ENCODE measurements at places on chromosomes 1 and 21.

DNA sequence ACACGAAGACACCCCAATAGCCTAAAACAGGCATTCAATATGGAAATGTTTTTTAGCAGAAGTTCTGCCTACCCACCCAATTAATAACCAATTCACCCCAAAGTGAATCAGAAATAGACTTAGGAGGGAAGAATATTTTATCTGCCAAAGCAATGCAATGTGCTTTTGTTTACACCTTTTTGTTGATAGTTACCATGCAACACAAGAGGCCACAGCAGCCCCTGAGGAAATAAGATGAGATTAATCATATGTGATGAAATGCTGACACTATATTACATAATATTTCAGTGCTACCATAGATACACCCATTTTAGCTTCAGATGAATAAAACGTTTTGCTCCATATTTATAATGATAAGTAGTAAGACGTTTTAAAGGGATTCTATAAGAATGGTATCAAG lies 60.9 kb upstream of the RGS2 start:
- no peak for DNase-seq

- DNase-seq = peak; percentile 19
Observed at GRCh38 chr1:151574575-151575529, 34.7 kb downstream of the TUFT1 start.

- DNase-seq = no peak
Observed at GRCh38 chr1:93031711-93032110, 47.4 kb upstream of the MTF2 start.

DNA sequence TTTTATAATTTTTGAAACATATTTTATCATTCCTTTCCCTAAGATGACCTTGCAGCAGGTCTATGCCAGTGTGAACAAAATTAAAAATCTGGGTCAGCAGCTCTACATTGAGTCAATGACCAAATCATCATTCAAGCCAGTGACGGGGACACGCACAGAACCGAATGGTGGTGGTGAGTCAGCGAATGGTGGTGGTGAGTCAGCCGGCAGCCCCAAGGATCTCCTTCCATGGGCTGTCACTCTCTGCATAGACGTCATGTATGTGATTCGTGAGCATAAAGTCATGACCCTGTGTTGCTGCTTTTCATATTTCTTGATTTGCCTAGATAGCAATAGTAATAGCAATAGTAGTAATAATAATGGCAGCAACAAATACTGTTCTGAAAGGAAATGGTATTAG lies 26.3 kb downstream of the PER3 start:
- DNase-seq = peak; percentile 29

DNA sequence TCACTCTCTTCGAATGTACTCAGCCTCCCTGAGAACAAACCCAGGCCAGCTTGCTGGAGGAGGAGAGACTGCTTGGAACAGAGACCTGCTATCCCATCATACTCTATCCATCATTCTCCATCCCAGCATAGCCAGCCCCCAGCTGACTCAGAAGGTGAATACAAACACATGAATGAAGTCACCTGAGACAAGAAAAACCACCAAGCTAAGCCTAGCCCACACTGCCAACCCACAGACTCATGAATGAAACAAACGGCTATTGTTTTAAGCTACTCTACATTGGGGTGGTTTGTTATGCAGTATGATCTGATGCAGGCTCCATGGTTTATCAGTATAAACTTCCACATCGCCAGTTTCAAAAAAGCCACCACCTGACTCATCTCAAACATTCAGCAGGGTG lies 395.6 kb downstream of the SETD4 start:
- no peak for DNase-seq

GRCh38 chr1:25182629-25183028 lies 49.7 kb downstream of the SYF2 start:
- no peak for DNase-seq

- no peak for DNase-seq
Observed at GRCh38 chr21:31898933-31899630, 26.3 kb downstream of the HUNK start.

GRCh38 chr1:175208773-175209492 lies 16.4 kb upstream of the KIAA0040 start:
- no peak for DNase-seq

DNA sequence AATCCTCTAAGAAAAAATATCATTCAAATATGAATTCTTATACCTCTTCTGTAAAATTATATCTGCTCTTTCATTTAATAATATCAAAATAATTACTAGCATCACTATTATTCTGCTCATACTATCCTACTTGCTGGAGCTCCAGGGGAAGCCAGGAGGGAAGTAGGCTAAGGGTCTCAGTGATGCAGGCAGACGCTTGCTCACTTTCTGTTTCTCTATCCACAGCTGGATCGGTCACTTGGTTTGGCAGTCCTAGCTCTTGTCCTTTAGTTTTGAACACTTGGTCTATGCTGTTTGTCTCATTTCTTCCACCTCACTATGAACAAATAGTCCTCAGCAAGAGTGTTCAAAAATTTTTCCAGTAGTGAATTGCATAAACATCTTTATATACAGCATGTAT lies 11.3 kb downstream of the CCDC190 start:
- no peak for DNase-seq

GRCh38 chr1:225879521-225880221 lies 2.5 kb downstream of the TMEM63A start:
- no peak for DNase-seq

DNA sequence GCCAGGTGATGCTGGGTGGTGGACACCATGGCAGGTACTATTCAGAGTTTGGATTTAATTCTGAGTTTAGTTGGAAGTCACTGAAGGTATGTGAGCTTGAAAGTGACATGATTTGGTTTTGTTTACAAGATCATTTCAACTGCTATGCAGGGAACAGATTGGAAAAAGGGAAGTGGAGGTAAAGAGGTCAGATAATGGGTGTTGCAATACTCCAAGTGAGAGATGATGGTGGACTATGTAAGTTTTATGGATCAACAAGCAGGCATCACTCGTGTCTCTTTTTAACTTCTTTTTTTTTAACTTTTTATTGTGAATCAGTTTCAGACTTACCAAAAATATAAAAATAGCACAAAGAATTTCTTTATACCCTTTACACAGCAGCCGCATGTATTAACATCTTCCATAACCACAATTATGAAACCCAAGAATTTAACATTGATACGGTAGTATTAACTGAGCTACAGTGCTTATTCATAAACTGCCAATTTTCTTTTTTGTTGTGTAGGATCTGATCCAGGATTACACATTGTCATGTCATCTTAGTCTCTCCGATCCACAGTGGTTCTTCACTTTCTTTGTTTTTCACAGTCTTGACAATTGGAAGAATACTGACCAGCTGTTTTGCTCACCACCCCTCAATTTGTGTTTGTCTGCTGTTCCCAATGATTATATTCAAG lies 24.9 kb upstream of the NHLH2 start:
- no peak for DNase-seq

GRCh38 chr1:106536741-106537140 lies 519.7 kb upstream of the PRMT6 start:
- no peak for DNase-seq

- DNase-seq = no peak
Observed at GRCh38 chr1:162366149-162366548, 10.5 kb downstream of the SPATA46 start.

GRCh38 chr1:8914466-8914865 lies 31.2 kb upstream of the CA6 start:
- DNase-seq = no peak

- DNase-seq = no peak
Observed at GRCh38 chr1:113654883-113655282, 104.4 kb downstream of the PHTF1 start.

- no peak for DNase-seq
Observed at GRCh38 chr1:24105368-24106160, 6.4 kb downstream of the MYOM3 start.

GRCh38 chr1:180912801-180913565 lies at the start of gene KIAA1614:
Gene KIAA1614 (plus strand): TSS chr1:180912897. CDS start chr1:180913244, 347 bp downstream.
- peak; percentile 14 for DNase-seq

DNA sequence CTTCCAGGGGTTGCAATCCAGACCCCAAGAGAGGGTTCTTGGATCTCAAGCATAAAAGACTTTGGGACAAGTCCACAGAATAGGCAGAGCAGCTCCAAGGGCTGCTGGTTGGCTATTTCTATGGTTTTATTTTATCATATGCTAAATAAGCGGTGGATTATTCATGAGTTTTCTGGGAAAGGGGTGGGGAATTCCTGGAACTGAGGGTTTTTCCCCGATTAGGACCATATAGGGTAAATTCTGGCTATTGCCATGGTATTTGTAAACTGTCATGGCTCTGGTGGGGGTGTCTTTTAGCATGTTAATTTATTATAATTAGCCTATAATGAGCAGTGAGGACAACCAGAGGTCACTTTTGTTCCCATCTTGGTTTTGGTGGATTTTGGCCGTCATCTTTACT lies 270.9 kb upstream of the PLXNA2 start:
- DNase-seq = no peak

- no peak for DNase-seq
Observed at GRCh38 chr1:3548895-3549294, 62.4 kb downstream of the MEGF6 start.

DNA sequence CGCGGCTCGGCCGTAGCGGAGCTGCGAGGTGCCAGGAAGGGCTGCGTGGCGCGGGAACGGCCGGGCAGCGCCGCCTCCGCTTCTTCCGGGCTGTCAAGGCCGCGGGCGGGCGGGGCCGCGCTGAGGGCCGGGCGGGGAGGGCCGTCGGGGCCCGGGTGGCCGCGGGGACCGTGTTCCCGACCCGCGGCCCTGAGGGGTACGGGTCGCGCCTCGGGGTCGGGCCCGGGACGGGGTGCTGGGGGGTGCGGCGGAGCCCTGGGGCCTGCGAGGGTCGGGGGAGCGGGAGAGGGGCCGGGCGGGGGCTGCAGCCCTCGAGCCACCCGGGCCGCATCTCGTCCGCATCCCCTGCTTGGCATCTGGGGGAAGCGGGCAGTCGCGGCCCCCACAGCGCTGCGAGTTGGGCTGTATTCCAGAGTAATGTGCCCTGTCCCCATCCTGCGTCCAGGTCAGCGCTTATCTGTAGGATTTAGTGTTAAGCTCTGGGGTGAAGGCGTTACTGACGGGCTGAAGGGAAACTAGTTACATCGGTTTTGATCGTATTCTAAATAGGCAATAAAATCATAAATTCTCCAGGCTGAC lies 379 bp downstream of the RER1 start:
- no peak for DNase-seq

DNA sequence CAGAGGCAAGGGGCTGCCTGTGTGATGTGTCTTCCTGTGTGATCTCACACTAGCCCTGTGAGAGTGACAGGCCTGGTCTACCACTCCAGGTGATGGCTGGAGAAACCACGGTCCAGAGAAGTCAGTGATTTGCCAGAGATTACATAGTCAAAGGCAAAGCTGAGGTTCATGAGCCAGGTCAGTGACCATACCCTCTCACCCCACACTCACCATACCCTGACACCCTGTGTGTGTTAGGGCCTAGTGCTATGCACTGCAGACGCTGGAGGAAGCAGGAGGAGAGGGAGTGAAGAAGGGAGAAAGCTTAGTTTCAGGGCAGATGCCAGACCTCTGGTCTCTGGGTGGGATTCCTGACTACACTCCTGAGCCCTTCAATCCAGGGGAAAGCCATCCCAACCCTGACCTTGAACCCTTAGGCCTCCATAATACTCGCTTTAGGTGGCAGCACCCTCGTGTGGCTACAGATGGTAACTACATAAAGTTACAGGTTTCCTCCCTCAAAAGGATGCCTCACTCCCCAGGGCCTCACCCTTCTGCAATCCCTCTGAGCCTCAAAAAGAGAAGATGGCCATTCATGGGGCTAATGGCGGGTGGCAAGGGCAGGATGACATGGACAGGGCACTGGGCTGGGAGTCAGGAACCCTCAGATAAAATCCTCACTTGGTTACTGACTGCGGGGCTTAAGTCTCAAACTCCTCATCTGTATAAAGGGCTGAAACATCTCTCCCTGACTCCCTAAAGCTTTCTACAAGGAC lies 20.8 kb upstream of the SDC3 start:
- peak; percentile 53 for DNase-seq

DNA sequence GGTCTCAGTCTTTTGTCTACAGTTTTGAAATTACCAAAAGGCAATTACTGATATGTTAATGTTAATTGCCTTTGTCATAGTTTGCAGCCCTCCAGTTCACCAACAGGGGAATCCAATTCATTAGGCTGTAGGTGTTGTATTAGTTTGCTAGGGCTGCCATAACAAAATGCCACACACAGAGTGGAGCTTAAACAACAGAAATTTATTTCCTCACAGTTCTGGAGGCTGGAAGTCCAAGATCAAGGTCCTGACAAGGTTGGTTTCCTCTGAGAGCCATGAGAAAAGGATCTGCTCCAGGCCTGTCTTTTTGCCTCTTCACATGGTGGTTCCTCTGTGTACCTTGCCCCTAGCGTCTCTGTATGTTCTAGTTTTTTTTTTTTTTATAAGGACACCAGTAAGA lies 1.3 kb downstream of the RTCA start:
- DNase-seq = no peak

GRCh38 chr1:67312615-67313014 lies 4.9 kb downstream of the IL12RB2 start:
- no peak for DNase-seq

DNA sequence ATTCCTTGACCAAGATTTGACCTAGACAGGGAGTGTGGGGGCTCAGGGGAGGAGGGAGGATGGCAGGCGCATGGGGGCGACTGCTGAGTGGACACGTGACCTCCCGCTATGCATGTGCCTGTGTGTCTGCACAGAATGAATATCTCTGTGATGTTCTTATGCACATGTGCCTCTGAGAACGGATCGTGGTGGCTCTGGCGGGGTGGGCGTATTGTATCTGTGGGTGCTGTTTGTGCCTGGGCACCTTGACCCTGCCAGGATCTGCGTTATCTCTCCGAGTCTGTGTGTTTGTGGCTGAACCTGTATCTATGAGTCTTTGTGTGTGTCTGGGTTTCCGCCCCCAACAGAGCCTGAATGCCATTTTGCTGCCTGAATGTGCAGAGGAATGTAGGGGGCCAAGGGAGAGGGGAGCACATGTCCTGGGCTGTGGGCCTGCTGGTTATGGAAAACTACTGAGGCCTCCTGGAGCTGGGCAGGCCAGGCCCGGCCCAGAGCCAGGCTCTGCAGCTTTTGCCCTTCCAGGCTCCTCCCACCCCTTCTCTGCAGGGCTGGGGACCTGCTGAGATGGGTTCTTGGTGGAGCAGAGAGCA lies 102.5 kb downstream of the EBNA1BP2 start:
- DNase-seq = no peak

DNA sequence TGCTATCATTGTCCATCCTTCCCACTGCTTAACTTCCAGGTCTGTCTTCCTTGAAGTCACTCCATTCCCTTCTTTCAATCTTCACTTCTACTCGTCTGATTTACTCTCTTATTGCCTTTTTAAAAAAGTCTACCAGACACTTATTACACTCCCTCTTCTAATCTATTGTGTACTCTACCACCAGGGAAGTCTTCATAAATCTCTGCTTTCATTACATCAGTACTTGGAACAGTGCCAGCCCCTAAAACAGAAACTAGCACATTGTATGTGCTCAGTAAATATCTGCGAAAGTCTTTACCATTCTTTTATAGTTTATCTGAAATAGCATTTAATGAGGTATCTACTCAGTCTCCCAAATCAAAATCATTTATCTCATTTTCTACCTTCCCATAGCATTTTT lies 236.4 kb downstream of the USH2A start:
- DNase-seq = no peak

- DNase-seq = no peak
Observed at GRCh38 chr1:93016171-93016570, 54.9 kb upstream of the DIPK1A start.

- no peak for DNase-seq
Observed at GRCh38 chr1:243343970-243344937, 88.4 kb downstream of the SDCCAG8 start.
